ENCODE measurements at places on chromosomes 6 and 20.

GRCh38 chr6:6790891-6791290, 202.4 kb downstream of the LY86 start:
- DNase-seq = no peak

DNA sequence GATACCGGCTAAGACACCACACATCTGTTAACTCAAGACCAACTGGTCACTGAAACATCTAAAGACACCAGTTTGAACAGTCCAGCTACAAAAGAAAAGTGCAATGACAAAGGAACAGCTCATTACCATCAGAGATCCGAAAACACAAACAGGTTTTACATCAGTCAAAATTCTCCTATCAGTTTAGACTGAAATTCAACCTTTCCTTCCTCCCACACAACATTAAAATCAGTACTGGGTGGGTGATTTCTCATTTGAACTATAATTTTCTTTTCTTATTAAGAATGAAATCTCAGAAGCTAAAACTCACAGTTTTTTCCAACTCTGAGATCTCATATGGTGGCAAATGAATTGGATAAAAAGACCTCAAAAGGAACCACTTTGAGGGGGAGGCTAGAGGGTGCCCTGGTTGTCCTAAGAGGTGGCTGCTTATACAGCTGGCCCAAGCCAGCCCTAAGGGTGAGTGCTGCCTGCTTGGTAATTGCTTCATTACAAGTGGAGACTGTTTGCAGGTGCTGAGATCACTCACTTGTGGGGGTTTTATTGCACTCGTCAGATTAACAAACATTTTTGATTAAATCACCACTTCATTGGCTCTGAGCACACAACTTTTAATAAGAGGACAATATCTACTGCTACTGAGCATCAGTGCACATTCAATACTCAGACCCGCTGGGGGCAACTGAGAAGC, 4.3 kb downstream of the CCDC167 start:
- DNase-seq = no peak

GRCh38 chr6:54327631-54328030, 19.4 kb downstream of the TINAG start:
- DNase-seq = no peak

DNA sequence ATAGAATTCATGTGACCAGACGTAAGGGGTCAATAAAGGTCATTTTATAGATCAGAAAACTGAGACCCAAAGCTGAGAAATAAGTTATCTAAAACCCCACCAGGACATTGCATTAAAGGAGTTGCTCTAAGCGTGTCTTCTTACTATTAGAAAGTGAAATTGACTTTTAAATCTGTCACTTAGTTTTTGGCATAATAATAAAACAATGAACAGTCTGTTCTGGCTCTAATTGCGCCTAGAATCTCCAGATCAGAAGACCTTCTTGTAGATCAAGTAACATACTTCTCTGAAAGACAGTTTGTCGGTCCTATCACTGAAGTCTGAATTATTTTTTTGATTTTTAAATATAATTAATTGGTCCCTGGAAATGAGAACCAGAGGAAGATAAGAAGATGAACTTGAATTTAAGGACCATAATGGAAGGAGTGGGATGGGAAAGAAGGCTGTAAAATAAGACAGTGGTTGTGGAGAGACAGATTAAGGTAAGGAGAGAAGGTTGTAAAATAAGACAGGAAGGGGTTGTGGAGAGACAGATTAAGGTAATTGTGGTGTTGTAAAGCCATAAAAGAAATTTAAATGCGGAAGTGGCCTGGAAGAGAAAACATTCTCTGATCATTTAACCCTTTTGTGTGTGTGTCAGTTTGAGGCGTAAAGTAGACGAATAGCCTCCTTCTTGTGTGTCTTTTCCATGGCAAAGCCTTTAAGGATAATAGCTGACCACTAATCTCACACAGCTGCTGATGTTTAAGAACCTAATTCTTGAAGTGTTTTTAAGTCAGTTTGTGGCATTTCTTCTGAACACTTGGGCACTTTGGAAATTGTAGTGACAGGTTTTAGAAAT, 20.1 kb downstream of the TOP1 start:
- no peak for DNase-seq

- DNase-seq = no peak
These were observed 27.4 kb downstream of the DDO start for GRCh38 chr6:110387986-110388385.

All from cerebellar cortex (tissue), 1 donor.